ENCODE measurements at places on chromosomes 5 and 9.

DNA sequence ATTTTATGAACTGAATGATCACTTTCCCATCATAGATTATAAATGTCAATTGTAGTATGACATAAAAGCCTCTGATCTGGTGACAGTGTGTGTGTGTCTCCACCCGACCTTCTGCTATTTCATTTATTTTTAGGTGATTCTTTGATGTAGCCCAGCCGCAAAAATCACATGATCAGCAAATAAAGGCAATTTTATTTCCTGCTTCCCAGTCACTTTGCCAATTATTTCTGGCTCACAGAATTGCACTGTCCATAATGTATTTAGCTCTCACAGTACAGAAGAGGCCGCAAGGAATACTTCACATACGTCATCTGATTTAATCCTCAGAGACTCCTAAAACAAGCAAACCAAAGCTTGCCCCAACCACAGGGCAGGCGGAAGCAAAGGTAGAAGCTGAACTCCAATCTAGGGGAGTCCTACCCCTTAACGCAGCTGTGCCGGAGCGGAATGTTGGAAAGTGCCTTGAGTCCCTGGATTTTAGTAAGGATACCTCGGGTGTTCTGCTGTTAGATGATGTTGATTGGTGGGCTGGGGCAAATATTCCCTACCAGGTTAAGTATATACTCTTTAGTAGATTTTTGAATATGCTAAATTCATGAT is 384.0 kb upstream of the IRX4 start:
- no peak for DNase-seq

GRCh38 chr5:53059281-53059680 is 50.3 kb downstream of the MOCS2 start:
- no peak for DNase-seq

- DNase-seq = no peak
These were observed 4.2 kb upstream of the SNAPC4 start for GRCh38 chr9:136403915-136404800.

GRCh38 chr9:134066913-134067851 is 644 bp downstream of the BRD3 start:
- no peak for DNase-seq

DNA sequence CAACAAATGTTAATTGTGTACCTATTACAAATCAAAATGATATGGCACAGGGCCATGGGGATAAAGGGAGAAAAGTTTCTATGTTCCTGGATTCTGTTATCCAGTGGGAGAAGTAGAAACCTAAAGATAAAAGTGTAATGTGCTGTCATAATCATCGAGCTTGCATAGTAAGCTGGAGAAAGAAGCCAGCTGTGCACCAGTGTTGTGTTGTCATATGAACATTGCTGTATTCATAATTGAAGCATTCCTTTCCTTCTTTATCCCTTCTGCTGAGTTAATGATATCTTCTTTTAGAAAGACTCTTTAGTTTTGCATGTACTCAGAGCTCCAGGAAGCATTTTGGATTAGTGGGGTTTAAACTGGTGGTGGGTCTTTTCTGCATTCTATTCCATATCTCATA is 39.5 kb downstream of the NTRK2 start:
- no peak for DNase-seq

GRCh38 chr9:76458903-76459693 is at the start of gene GCNT1:
Gene GCNT1 (plus strand): TSS chr9:76459182. CDS start chr9:76502382, 43,200 bp downstream.
- peak; percentile 55 for DNase-seq

- DNase-seq = no peak
These were observed 412.9 kb upstream of the CCNH start for GRCh38 chr5:87825583-87825982.

GRCh38 chr9:86181379-86182315 is 77.8 kb downstream of the C9orf153 start:
- DNase-seq = no peak

GRCh38 chr9:1400983-1401382 is 350.8 kb downstream of the DMRT2 start:
- DNase-seq = no peak

- DNase-seq = no peak
These were observed 289.4 kb upstream of the DAB2 start for GRCh38 chr5:39714036-39714698.

DNA sequence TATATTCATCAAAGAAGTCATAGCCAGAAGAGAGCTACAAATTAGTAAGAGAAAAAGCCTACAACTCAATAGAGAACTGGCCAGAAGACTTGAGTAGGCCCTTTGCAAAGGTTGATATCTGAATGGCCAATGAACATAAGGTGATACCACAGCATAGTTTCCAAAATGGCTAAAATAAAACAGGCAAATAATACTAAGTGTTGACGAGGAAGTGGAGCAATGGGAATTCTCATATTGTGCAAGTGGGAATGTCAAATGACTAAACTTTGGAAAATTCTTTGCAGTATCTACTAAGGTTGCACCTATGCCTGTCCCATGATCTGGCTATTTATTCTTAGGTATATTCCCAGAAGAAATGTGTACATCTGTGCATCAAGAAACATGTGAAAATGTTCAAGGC is 48.3 kb downstream of the BOD1 start:
- no peak for DNase-seq

DNA sequence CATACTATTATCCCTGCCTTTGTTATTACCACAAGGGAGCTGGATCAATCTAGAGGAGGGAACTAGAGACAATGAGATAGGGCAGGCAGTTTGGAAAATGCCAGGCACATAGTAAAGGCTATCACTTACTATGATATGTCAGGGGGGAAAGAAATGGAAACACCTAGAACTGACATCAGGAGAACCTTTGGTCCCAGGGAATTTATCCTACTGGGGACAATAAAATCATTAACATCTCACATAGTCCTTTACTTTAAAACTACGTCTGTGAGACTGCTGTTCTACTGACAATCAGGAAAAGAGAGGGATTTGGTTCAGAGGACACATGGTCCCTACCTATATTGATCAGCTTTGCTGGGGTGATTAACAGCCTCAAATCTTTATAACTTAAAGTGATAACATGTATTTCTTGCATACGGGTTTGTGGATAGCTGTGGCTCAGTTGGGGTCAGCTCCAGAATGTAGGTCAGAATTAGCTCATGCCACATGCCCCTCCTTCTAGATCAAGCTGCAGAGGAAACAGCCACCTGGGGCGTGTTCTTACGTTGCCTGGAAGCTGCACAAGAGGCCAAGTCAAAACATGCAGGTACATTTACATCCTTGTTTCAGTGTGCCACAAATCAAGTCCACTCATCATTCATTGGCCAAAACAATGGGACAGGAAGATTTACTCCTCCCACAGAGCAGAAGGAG is 43.9 kb upstream of the ALDOB start:
- no peak for DNase-seq

- DNase-seq = no peak
These were observed 21.2 kb upstream of the TTC23L start for GRCh38 chr5:34817558-34818351.

DNA sequence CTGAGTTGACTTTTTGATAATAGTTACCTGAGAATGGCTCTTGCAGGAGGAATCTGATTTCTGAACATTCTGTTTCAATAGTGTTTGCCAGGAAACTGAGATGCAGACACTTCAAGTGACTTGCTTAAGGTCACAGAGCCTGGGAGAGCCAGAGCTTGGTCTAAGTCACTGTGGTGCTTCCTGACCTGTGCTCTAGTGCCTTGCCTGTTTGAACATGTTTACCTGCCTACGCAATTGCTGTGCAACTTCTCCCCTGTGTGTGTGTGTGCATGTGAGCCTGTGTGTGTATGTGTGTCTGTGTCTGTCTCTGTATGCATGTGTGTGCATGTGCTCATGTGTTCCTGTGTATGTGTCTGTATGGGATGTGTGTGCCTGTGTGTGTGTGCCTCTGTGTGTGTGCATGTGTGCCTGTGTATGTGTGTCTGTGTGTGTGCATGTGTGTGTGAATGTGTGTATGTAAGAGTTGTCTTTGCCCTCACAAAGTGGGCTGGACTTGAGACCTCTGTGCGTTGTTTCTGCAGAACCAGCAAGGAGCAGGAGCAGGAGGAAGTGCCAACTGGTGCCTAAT is 185.8 kb downstream of the GADD45G start:
- no peak for DNase-seq

- no peak for DNase-seq
These were observed 11.8 kb upstream of the ACTBL2 start for GRCh38 chr5:57494104-57495098.

DNA sequence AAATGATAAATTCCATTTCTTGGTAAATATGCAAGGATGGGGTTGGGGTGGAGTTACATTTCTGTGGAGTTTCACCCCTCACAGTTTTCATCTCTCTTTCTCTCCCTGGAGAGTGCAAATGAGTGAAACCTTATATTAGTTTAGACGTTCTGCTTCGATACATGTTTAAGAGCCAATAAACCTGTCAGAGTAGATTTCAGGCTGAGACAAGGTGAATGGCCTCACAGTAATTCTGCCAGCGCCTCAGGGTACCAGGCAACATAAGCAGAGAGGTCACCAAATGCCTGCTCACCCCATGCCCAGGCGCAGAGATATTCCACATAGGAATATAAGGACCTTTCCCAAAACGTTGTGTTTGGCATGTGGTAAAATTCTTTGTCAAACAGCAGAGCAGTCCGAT is 154.9 kb upstream of the VLDLR start:
- DNase-seq = no peak

DNA sequence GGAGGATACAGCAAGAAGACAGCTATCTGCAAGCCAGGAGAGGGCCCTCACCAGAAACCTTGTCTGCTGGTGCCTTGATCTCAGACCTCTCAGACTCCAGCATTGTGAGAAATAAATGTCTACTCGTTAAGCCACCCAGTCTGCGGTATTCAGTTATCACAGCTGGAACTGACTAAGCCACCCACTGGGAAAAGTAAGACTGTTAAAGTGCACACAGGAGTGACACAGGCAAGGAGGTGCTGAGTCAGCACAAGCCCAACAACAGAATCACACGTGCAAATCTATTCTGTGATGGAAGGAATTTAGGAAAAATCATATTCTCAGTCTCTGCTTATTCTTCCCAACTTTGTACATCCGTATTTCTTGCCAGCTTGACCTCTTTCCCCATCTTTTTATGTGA is 200.0 kb downstream of the NR2F1-AS1 start:
- DNase-seq = no peak

DNA sequence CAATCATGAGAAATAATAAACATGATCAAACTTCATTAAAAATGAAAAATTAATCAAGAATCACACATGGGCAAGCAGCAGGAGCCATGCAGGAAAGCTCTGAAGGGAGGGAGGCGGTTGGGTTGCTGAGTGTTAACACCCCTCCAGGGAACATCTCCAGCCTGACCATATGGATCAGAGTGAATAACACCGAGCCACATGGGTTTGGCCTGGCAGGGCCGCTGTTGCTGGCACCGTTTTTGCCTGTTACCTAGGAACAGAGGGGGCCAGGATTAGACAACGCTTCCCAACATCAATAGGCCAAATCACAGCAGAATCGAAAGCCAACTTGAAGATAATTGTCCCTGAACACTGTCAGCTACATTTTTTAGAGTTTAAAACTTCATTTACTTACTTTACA is 160.2 kb downstream of the DENND1A start:
- DNase-seq = no peak

GRCh38 chr9:120579139-120580050 is 572 bp downstream of the CDK5RAP2 start:
- DNase-seq = no peak

Measured in NCI-H2227 treated with DMSO at 0.1 percent for 48 hours (cell line).